SK-N-SH treated with all-trans-retinoic acid at 6 μM for 48 hours (cell line): ENCODE measurements at places on chromosomes 4 and X.

DNA sequence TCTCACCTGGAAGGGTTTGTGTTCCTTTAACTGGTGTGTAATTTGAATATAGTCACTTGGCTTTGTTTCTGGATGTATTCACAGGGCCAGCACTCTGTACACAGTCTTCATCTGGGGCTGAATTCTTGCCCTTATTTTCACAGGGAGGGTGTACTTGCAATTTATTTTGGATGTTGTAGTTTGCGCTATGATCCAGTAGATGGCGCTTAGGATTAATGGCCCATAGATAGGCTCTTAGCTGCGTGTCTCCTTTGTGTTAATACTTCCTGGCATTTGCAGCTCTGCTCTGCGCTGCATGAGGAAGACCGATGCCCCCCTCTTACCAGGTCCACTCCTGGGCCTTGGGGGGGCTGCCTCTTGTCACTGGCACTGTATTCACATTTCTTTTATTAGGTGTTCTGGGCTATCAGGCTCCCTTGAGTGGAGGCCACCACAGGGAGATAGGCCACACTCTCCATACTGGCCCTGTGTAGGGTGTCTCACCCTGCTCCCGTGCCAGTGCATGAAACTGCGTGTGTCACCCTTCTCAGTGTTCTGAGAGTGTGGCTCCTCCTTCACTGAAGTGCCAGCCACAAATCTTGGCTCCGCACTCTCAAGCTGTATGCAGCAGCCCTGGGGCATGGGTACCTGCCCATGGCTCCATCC lies 562.2 kb downstream of the ZIC3 start:
- ATAC-seq, result peak; percentile 89

GRCh38 chr4:113838460-113838859 lies 76.9 kb upstream of the CAMK2D start:
- ATAC-seq, result no peak

- no peak for ATAC-seq
Measured at GRCh38 chrX:54087661-54088060, 43.4 kb upstream of the PHF8 start.

GRCh38 chr4:77827343-77827742 lies 8.2 kb upstream of the CNOT6L start:
- ATAC-seq, result no peak

- ATAC-seq, result no peak
Measured at GRCh38 chr4:99483636-99484035, 27.2 kb upstream of the C4orf17 start.

DNA sequence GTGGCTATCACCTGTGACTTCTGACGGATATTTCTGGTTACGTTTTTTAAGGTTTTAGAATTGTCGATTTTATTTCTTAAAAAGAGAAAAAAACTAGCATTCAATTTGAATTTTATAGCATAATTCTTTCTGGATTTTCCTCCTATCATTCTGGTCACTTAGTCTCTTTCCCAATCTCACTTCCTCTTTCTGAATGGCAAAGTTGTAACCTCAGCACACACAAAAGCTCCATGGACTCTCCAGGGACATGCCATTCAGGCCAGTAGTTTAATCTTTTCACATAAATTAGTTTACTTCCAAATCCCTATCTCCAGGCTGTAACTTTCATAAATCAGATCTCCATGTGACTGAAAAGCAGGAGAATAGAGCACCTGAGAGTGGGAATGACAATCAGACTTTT lies 110.7 kb downstream of the ARAP2 start:
- ATAC-seq, result no peak

DNA sequence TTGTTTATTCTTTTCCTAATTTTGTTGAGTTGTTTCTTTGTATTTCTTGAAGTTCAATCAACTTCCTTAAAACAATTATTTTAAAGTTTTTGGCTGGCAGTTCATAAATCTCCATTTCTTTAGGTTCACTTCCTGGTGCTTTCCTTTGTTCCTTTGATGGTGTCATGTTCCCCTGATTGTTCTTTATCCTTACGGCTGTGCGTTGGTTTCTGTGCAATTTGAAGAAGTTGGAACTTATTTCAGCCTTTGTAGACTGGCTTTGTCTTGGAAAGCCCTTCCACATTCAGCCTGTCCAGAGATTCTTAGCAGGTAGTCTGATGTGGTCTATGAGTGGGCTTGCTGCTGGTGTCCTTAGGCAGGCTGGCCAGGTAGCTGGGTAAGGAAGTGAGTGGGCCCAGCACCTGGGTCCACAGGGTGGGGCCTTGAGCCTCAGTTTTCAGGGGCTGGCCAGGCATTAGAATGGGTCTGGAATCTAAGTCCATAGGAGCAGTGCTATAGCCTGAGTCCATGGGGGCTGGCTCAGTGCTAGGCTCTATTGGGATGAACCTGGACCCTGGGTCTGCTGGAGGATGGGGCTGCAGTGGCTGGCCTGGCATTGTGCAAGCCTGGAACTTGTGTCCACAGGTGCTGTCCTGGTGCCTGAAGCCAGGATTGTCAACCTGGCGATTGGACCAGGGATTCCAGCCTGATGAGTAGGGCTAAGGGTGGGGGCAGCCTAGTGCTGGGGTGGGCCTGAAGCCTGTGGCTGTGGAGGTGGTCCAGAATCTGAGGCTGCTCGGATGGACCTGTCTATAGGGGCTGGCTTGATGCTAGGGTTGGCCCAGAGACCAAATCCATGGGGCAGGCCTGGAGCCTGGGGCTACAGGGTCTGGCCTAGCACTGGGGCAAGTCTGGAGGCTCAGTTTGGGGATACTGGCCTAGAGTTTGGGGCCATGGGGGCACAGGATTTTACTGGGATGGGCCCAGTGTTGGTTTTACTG lies 152.4 kb downstream of the STAG2 start:
- no peak for ATAC-seq

- peak; percentile 8 for ATAC-seq
Measured at GRCh38 chr4:186723292-186724057, at the start of gene FAT1. Gene FAT1 (minus strand): TSS chr4:186723856. CDS start chr4:186709827, 14,029 bp downstream.

DNA sequence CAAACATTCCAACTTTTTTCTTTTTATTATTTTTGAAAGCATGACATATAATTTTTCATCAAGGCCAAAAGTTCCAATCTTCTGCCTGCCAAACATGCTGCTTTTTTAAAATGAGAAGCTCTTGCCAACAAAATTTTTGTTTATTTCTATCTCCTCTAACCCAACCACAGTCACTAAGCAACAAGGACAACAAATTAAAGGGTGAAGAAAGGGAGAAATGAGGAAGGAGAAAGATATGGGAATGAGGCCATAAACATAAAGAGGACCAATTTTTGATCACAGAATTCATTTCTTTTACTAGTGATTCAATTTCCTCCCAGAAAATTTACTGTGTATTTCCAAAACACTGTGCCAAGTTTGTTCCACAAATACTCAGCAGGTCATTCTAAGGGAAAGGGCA lies 537.0 kb upstream of the DIAPH2 start:
- ATAC-seq, result no peak

DNA sequence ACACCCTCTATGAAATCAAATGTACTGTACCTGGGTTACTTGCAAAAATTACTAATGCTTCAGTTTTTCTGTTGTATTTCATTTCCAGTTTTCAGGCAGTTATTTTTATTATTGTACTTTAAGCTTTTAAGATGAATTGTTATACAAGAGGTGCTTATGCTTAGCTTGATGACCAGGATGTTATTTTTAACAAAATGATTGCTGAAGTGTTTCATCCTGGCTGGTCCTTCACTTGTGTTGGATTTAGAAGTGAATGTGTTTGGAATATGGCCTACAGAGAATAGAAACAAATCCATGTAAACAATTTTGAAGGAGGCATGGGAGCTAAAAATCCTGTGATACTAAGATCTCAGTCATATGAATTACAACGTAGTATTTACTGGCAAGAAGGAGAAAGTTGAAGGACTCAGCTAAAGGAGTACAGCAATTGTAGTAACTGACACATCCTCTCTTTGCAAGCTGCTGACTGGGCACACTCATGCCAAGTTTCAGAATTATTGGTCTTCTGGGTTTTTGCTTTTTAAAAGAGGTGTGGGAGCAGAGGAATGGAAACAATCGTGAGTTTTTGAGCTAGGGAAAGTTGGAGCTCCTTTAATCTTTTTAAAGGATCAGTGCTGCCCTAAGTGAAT lies 9.2 kb downstream of the UBE2A start:
- ATAC-seq, result no peak

DNA sequence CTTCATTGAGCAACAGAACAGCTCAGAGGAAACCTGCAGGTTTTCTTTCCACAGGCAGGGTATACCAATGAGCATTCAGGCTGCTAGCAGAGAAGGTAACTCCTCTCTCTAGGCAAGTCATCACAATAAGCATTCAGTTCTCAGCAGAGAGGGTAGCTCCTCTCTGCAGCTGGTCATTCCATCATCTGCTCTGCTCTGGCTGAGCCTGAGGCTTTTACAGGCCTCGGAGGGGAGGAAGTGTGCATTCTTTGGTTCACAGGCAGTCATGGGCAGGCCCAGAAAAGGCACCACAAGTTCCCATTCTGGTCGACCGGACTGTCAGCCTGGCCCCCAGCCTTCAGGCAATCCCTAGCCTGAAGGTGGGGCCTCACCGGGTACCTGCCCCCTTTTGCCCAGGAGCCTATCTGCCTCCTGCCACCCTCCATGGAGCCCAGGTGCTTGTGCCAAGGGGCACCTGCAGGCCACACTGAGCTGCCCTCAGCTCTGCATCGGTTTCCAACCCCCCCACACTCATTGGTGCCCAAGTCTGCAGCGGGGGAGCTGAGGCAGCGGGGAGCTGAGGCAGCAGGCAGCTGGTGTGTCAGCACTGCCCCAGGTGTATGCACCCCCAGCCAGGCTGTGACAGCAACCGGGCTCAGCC lies 83.1 kb downstream of the PRDM5 start:
- ATAC-seq, result no peak

DNA sequence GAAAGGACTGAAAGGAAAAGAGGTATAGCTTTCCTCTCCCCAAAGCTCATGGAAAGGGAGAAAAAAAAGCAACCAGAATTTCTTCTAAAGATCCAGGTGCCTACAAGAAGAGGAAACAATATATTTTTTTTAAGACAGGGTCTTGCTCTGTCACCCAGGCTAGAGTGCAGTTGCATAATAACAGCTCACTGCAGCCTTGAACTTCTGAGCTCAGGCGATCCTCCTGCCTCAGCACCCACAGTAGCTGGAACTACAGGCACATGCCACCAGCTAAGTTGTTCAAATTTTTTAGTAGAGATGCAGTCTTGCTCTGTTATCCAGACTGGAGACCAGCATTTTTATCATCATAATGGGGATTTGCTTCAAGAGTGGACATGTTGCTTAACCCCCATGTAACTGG lies 30.5 kb upstream of the BBS12 start:
- ATAC-seq, result no peak

GRCh38 chr4:183264614-183265013 lies 55.5 kb downstream of the CLDN22 start:
- peak; percentile 7; the same call in 2 of the 3 replicates for ATAC-seq

DNA sequence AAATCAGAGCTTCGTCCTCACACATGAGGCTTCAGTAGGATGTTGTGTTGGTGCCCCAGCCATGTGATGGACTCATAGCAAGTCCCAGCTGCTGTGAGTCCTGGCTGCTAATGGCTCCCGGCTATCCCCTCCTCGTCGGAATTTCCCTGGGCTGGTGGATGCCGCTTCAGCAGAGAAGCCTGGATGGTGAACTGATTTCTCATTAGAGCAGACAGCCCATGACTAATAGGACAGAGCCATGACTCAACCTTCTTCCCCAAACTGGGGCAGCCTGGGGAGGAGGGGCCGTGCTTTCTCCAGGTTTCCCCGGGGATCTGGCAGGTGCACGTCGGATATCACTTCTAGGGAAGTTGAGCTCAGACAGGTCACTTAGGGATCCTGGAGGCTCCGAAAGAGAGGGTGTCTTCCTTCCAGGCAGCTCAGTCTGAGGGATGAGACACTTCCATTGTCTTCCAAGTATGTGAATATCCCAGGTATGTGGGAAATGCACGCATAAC lies 112.7 kb downstream of the ASMT start:
- ATAC-seq, result peak; percentile 94

DNA sequence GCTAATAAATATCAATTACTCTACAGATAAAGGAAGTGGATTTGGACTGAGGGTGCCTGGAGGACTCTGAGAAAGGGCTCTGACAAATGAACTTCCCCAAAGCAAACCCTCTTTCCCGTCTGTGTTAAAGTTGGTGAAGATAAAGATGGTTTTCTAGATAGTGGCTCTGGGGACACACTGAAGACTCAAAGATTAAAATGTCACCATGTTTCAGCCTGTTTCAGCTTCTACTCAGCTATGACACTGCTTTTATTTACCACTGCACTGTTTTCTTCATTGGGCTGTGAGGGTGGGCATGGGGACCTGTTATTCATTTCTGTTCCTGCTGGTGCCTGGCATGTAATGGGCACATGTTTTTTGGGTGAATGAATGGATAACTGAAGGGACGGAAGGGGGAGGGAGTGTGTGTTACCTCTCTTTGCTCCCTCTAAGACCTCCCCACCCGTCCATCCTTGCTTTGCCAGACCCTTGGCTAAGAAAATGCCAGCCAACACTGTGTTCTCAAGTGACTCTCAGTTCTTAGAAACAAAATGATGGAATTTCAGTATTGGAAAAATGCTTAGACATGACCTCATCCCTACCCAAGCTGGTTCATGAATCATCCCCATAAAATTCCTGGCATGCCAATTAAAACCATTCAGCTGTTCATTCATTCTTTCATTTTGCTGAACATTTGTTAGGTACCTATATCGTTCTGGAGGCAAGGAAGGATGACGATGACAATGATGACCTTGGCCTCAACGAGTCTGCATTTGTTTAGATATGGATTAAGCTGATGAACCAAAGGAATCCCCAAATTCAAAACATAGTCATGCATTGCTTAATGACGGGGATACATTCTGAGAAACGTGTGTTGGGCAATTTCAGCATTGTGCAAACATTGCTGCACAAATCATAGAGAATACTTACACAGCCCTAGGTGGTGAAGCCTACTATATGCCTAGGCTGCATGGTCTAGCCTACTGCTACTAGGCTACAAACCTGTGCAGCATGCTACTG lies 13.4 kb upstream of the STK32B start:
- ATAC-seq, result peak; percentile 81

- no peak for ATAC-seq
Measured at GRCh38 chr4:179112441-179113170, 1670.4 kb upstream of the AGA start.

- no peak for ATAC-seq
Measured at GRCh38 chrX:31588355-31588754, 516.5 kb upstream of the FTHL17 start.

DNA sequence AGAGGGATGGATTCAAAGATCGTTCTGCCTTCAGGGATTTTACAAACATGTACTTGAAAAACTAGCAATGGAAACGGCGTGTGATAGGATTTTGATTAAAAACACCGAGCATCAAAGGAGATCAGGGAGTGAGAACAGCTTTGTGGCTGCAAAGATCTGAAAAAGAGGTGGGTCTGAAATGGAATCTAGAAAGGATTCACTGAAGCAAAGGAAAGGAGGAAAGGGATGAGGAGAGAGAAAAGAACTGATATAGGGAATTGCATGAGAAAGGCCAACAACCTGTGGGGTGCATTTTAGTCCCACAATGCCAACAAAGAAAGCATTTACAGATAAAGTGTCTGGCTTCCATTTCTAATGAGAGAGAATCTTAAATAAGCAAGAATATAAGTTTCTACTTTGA lies 23.1 kb downstream of the ADH4 start:
- ATAC-seq, result no peak

GRCh38 chr4:143667461-143667860 lies 33.0 kb downstream of the FREM3 start:
- peak; percentile 99 for ATAC-seq
